Nephron progenitor cell (in vitro differentiated cells): ENCODE measurements at places on chromosomes 2 and 18.

GRCh38 chr2:165402162-165402561 is 67.3 kb upstream of the CSRNP3 start:
- H3K4me3 ChIP-seq = no peak overlapping the region
- no peaks in the 10 kb centered on the region for H3K27me3 ChIP-seq
- no peak overlapping the region for H3K27ac ChIP-seq
- peaks cover 44% of the 10 kb centered on the region for H3K4me1 ChIP-seq
- H3K36me3 ChIP-seq = no peaks in the 10 kb centered on the region
- DNase-seq = no peak

DNA sequence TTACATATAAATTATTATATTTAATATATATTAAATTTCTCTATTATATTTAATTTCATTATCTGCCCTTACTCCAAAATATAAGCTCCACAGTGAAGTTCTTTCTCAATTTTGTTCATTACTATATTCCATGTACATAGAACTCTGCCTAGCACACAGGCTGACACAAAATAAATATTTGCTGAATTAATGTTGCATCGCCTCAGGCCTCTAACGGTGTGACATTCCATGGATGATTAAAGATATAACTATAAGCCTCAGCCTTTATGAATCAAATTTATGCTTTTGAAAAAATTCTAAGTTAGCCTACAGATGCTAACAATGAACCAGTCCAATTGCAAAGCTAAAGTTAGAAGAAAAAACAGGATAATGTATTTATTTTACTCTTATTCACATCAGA is 1337.2 kb upstream of the NRXN1 start:
- H3K27ac ChIP-seq = no peak overlapping the region
- no peak overlapping the region for H3K4me3 ChIP-seq
- peaks cover 3% of the 10 kb centered on the region for H3K27me3 ChIP-seq
- H3K36me3 ChIP-seq = no peaks in the 10 kb centered on the region
- DNase-seq = no peak

DNA sequence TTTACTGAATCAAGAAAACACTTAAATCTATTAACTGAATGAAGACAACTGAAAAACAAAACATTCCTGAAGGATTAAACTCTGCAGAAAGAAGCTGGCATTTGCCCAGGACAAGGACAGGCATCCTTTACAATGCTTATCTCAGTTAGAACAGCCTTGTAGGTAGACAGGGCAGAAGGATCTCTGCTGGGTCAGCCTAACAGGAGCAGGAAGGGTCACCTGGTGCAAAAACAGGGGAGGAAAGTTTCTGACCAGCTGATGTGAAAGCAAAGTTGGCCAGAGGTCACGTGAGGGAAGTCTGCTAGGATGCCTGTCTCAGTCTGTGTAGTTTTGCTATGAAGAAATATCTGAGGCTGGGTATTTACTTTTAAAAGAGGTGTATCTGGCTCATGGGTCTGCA is 348.6 kb downstream of the ANAPC1 start:
- H3K27me3 ChIP-seq = peaks cover 7% of the 10 kb centered on the region
- no peak overlapping the region for H3K4me3 ChIP-seq
- H3K4me1 ChIP-seq = peaks cover 20% of the 10 kb centered on the region
- DNase-seq = no peak
- peak overlapping the region; percentile 36 for H3K27ac ChIP-seq
- peaks cover 10% of the 10 kb centered on the region for H3K36me3 ChIP-seq

GRCh38 chr2:130391058-130391871 is 35.4 kb downstream of the PTPN18 start:
- peaks cover 20% of the 10 kb centered on the region for H3K4me1 ChIP-seq
- H3K27me3 ChIP-seq = peaks cover 17% of the 10 kb centered on the region
- H3K36me3 ChIP-seq = no peaks in the 10 kb centered on the region
- peak overlapping the region; percentile 51 for H3K27ac ChIP-seq

GRCh38 chr2:3483227-3483985 is 35.9 kb downstream of the ADI1 start:
- H3K4me3 ChIP-seq = no peak overlapping the region
- no peak overlapping the region for H3K27ac ChIP-seq
- peaks cover 13% of the 10 kb centered on the region for H3K4me1 ChIP-seq
- no peak for DNase-seq

DNA sequence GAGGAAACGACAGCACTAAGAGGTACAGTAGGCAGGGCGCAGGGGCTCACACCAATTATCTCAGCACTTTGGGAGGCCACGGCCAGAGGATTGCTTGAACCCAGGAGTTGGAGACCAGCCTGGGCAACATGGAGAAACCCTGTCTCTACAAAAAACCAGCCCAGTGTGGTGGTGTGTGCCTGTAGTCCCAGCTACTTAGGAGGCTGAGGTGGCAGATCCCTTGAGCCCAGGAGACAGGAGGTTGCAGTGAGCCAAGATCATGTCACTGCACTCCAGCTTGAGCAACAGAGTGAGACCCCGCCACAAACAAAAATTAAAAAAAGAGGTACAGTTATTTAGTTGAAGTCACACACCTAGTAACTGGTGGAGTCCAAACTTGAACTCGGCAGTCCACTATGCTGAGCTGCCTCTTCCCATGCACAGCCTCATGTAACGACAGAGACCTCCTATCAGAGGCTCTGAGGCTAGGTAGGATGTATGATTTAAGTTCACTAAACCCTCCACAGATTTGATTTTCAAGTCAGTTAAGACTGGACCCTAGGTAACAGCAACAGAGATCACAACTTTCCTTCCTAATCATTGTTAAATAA is 8.7 kb downstream of the STK17B start:
- H3K27me3 ChIP-seq = no peaks in the 10 kb centered on the region
- H3K4me1 ChIP-seq = peaks cover 7% of the 10 kb centered on the region
- no peak overlapping the region for H3K4me3 ChIP-seq
- DNase-seq = no peak

GRCh38 chr2:48197618-48198017 is 291.3 kb upstream of the FBXO11 start:
- peaks cover 9% of the 10 kb centered on the region for H3K4me1 ChIP-seq
- no peak for DNase-seq
- H3K27ac ChIP-seq = no peak overlapping the region
- no peaks in the 10 kb centered on the region for H3K36me3 ChIP-seq
- no peak overlapping the region for H3K4me3 ChIP-seq
- no peaks in the 10 kb centered on the region for H3K27me3 ChIP-seq

GRCh38 chr2:144583741-144584453 is 64.0 kb upstream of the ZEB2 start:
- no peaks in the 10 kb centered on the region for H3K27me3 ChIP-seq
- no peak for DNase-seq

DNA sequence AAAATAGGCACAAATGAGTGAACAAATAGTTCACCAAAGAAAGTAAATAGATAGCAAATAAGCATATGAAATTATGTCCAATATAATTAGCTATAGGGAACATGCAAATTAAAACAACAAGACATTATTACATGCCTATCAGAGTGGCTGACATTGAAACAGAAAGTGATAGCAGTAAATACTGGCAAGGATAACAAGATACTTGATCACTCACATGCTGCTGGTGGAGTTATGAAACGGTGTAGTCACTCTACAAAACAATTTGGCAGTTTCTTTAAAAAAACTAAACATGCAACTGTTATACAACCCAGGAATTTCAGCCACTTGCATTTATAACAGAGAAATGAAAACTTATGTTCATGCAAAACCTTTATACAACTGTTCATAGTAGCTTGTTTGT is 439.2 kb upstream of the ACVR2A start:
- H3K36me3 ChIP-seq = peaks cover under 1% of the 10 kb centered on the region
- no peak for DNase-seq
- no peaks in the 10 kb centered on the region for H3K4me1 ChIP-seq
- no peak overlapping the region for H3K27ac ChIP-seq
- H3K4me3 ChIP-seq = no peak overlapping the region

DNA sequence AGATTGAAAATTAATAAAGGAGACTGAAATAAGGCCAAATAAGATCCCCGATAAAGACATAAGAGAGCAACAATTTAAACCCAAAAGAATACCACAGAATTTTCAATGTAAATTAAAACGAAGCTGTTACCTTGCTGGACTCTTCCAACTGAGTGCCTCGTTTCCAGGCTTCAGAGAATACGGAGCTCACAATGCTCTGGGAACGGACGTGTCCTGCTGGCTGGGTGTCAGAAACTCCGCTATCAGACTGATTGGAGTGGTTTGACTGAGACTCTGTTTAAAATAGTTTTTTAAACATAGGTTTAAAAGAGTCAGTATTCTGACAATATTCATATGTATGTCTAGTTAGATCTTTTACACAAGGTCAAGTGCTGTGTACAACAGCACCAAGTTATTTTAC is 90.4 kb downstream of the RAPH1 start:
- peaks cover 35% of the 10 kb centered on the region for H3K4me1 ChIP-seq
- H3K36me3 ChIP-seq = peaks cover 70% of the 10 kb centered on the region
- peak overlapping the region; percentile 87 for H3K27ac ChIP-seq
- no peak for DNase-seq
- no peak overlapping the region for H3K4me3 ChIP-seq
